Bronchial epithelial cell (primary cell): ENCODE measurements at places on chromosomes 13 and 19. TPM values are rescaled to one million over a fixed set of nuclear protein-coding genes. Genes with fewer than 3 reads are reported as not detected.

The NKPD1 gene
- 0.53 and 1.0 TPM in 2 replicates for total RNA-seq

The ING1 gene
- 13.4 and 19.1 TPM in 2 replicates for total RNA-seq

The CLEC11A gene
- 0.26 TPM in 2 replicates for total RNA-seq

The CGB8 gene
- total RNA-seq: 0.26 TPM in 1 of 2 replicates, not detected in the other

The SGTA gene
- total RNA-seq: 19.7 and 26.5 TPM in 2 replicates

The KASH5 gene
- total RNA-seq: not detected in 2 replicates
